Caki2 (cell line): ENCODE measurements at places on chromosomes 11 and 22. TPM values are rescaled to one million over a fixed set of nuclear protein-coding genes. Genes with fewer than 3 reads are reported as not detected.

Gene MIAT
- total RNA-seq: 0.20 TPM in 1 of 2 replicates, not detected in the other

Gene ALDH3B1
- 77.5 and 85.5 TPM in 2 replicates for total RNA-seq

Gene BTBD18
- total RNA-seq: not detected in 2 replicates

Gene TMA7B
- not detected in 2 replicates for total RNA-seq

- no peak for DNase-seq
Measured at GRCh38 chr11:34149274-34149673, 43.8 kb downstream of the NAT10 start.

GRCh38 chr22:21989049-21989448, 6.5 kb upstream of the TOP3B start:
- no peak for DNase-seq

- no peak for DNase-seq
Measured at GRCh38 chr11:113270080-113270479, 44.3 kb upstream of the TTC12 start.

DNA sequence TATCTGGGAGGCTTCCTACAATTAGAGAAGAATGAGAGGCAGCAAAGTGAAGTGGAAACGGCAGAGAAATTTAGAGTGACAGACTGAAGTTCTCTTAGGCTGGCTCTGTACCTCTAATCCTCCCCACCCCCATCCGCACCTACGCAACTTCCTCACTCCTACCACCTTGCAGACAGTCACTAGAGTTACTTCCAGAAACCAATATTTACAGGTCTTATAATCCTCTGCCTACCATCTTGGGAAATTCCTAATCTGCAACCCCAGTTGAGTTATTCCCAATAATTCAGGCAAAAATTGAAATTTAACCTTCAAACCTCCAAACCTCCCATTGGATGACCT, 71.7 kb downstream of the PAK1 start:
- no peak for DNase-seq
